T1000 (cell line): ENCODE measurements at places on chromosomes 16 and 17.

- peak; percentile 19 for DNase-seq
These were observed 6.6 kb downstream of the ZDHHC7 start for GRCh38 chr16:85004587-85005205.

- no peak for DNase-seq
These were observed 60.2 kb downstream of the CCDC182 start for GRCh38 chr17:57684711-57685498.

DNA sequence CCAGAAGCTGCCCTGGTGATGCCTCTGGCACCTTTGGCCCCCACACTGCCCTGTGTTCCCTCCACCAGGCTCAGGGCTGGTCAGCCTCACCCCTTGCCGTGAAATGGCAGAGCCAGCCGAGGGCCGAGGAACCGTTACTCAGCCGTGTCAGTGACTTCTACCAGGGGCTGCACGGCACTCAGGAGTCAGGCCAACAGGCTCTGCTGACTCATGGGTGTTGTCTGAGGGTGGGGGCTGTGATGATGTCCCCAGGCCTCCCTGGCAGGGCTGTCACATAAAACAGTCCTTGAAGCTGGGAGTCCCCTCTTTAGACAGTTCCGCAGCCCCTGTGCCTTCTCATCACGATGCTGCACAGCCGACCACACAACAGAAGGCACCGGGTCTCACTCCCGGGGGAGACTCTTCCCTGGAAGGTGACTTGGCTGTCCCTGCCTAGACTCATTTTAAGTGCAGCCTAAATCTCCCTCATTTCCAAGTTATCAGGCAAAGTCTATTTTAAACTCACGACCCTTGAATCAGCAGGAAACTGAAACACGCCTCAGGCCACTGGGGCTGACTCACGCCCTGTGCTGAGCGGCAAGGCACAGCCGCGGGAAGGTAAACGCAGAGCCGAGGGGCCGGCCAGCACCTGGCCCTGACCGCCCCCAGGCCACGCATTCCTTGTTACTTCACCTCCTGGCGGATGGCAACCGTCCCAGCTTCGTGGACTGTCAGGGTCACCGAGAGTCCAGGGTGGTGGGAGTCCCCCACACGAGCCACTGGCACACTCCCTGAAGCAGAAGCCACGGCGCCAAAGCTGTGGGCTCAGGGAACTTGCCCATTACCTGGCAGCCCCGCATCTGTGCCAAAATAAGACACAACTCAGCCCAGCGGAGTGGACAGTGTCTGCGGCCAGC, 102.6 kb downstream of the ZNF778 start:
- DNase-seq: peak; percentile 72

- DNase-seq: no peak
These were observed 63.6 kb downstream of the ZNF652 start for GRCh38 chr17:49298371-49298976.

DNA sequence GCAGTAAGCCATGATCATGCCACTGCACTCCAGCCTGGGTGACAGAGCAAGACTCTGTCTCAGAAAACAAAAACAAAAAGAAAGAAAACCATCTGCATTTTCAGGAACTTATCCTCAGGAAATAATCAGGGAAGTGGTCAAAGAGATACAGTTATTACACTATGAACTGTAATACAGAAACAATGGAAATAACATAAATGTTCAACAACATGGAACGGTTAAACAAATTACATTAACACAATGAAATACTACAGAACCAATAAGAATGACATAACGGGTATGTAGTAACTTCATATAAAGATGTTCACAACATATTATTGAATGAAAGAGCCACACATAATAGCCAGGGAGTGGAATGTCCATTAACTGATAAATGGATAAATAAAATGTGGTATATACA, 6.7 kb downstream of the BBS2 start:
- no peak for DNase-seq

DNA sequence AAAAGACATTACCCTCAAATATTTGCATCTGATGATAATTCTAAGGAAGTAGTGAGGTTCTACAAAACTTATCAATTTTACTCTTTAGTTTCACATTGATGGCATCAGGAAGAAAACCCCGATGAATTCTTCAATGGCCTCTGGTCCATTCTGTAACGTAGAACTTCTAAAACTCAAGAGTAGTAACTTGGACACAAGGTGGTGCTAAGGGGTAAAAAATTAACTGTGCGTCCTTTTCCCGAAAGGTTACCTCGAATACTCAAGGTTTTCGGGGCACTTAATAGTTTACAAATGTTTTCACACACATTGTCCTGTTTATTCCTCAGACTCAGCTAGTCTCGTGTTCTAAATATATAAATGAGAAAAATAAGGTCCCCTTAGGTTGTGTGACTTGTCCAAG, 517.3 kb upstream of the ZFHX3 start:
- no peak for DNase-seq

DNA sequence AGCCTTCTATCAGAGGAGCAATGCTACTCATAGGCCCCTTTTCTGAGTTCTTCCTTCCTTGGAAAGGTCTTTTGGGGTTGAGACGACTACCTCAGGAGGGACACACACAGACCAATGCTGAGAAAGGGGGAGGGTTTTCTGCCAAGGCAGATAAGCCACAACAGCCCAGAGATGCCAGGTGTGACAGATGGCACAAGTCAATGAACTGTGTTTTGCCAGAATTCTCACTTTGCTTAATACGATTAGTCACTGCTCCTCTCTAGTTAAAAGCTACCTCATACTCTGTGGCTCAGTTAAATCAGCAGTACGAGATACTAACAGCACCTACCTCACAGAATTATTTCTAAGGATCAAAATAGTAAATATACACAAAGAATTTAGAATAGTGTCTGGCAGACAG, 8.0 kb downstream of the BRD7 start:
- no peak for DNase-seq

- DNase-seq: no peak
These were observed 105.2 kb downstream of the ABCA8 start for GRCh38 chr17:68849673-68850610.

- peak; percentile 61 for DNase-seq
These were observed 2.2 kb upstream of the EFTUD2 start for GRCh38 chr17:44901411-44901921.

GRCh38 chr16:15741207-15741871, 91.3 kb downstream of the NDE1 start:
- no peak for DNase-seq

DNA sequence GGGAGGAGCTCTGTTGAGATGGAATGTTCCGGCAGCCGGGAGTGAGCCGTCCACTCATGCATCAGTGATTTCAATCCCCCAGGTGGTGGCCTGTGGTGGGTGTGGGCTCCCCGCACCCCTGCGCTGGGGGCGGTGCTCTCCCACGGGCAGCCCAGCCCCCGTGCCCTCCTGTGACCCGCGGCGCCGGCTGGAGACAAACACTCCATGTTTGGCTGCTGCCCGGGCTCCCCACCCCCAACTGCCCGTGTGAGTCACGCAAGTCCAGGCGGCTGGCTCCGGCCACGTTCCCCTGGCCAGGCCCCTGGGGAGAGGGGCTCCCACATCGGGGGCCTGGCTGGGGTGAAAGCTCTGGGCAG, 29.4 kb downstream of the CACNA1H start:
- peak; percentile 60 for DNase-seq

DNA sequence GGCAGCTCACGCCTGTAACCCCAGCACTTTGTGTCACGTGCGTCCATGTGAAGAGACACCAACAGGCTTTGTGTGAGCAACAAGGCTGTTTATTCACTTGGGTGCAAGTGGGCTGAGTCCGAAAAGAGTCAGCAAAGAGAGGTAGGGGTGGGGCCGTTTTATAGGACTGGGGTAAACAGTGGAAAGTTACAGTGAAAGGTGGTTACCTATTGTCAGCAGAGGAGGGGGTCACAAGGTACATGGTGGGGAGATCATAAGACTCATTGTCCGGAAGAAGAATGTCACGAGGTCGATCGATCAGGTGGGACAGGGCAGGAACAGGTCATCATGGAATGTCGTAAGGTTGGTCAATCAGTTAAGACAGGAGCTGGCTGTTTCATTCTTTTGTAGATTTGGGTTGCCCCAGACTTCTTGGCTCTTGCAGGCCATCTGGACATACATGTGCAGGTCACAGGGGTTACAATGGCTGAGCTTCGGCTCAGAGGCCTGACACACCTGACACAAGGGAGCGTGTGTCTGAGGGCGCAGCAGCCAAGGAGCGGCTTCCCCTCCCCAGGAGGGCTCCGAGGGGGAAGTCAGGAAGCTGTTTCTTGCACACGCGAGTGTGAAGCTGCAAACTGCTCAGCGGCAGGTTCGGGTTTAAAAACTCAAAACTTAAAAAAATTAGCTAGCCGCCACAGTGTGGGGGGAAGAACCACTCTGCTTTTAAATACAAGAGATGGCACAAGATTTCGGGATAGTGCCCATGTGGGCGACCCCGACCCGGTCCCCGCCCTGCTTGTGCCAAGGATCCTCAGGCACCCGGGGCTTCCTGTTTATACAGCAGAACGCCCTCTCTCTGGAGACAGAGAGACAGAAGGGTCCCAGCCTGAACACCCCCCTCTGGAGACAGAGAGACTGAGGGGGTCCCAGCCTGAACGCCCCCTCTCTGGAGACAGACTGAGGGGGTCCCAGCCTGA, 12.4 kb upstream of the TEX19 start:
- DNase-seq: no peak
